ENCODE measurements at places on chromosomes 4 and X.

GRCh38 chr4:139985401-139985800 lies 168.6 kb downstream of the MAML3 start:
- no peak for DNase-seq

GRCh38 chr4:175447016-175447415 lies 365.0 kb downstream of the GPM6A start:
- no peak for DNase-seq

DNA sequence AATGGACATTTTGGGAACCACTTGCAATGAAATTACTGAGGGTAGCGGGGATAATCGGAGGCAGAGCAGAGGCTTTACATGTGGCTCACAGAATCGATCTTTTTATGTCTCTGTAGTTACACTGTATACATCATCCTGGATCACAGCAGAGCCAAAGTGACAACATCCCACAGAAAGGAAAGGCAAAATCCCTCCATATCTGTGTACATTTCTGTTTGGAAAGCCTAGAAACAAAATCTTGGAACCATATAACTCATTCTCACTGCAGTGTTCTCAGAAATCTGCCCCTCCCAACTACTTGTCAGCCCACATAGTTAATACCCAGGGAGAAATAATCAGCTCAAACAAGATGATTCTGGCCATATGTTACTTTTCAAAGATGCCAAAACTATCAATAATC lies 211.6 kb downstream of the DCLK2 start:
- DNase-seq: no peak

GRCh38 chr4:171430495-171430894 lies 382.7 kb upstream of the GALNTL6 start:
- no peak for DNase-seq

DNA sequence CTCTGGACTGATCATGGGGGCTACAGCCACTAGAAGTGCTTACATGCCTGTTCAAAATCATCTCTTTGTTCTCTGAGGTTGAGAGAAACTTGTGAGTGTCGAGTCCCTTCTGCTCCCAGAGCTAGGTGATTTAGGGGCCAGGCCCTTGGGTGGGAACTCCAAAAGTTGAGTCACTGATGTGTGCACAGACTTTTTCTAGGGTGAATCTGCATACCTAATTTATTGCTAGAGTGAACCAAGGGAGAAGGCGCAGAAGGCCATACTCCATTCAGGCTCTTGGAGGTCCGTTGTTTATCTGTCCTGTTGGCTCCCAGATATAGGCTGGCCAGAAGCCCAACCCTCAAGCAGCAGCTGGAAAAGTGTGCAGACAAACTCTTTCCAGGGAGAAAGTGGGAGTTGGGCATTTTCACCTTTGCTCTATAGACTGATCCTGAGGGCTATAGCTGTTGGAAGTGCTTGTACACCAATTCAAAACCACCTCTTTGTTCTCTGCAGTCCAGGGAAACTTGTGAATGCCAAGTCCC lies 80.8 kb upstream of the ARX start:
- DNase-seq: no peak

- no peak for DNase-seq
Measured at GRCh38 chr4:26178854-26179253, 142.0 kb upstream of the RBPJ start.

DNA sequence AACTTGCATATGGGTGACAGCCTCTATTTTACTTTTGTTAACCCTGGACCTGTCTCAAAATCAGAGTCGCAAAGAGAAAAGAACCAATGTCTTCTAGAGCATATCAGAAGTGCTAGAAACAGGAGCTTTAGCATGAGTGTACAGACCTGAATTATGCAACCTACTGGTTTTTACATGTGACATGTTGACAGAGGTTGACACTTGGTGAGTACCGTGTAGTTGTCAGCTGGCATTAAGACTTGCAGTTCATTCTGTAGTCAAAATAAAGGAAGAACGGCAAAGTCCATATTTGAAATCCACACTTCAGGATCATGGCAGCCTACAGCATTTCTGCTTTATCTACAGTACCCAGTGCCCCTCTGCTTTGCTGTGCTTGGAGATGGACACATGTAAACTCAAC lies 291.9 kb upstream of the TENM3 start:
- DNase-seq: no peak

DNA sequence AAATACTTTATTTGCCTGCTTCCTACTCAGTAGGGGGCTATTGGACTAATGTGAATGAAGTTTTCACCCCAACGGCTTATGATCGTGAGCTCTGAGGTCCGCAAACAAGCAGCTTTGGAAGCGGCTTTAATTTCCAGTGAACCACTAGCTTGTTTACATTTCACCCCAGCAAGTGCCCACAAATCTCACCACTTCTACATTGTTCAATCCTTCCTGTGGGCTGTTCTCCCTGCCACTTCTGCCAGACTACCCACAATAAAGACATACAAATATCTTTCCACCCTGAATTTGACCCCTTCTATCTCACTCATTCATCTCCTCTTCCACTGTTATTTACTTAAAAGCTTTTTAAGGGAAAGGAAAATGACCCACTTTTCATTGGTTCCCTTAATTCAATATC lies 98.0 kb downstream of the CDS1 start:
- DNase-seq: no peak

- DNase-seq: no peak
Measured at GRCh38 chr4:74738464-74739143, 55.7 kb downstream of the BTC start.

- no peak for DNase-seq
Measured at GRCh38 chrX:9853307-9853706, 67.1 kb downstream of the SHROOM2 start.

GRCh38 chrX:130173190-130173895 lies 1.6 kb downstream of the RAB33A start:
- no peak for DNase-seq

DNA sequence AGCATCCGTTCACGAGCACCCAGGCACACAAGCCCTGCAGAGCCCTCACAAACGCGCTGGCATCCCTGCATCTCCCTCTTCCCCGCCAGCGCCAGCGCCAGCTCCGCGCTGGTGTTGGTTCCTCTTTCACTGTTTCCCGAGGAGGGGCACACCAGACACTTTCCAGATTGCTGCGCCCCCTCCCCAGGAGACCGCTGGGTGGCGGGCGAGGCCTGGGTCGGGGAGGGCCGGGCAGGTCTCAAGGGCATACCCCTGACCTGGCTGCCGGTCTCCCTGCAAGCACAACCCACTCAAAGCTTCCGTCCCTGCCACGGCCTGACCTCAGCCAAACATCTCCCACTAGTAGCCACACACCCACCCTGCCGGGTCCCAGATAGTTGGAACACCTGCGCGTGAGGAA lies 2.2 kb upstream of the NKX1-1 start:
- DNase-seq: no peak

DNA sequence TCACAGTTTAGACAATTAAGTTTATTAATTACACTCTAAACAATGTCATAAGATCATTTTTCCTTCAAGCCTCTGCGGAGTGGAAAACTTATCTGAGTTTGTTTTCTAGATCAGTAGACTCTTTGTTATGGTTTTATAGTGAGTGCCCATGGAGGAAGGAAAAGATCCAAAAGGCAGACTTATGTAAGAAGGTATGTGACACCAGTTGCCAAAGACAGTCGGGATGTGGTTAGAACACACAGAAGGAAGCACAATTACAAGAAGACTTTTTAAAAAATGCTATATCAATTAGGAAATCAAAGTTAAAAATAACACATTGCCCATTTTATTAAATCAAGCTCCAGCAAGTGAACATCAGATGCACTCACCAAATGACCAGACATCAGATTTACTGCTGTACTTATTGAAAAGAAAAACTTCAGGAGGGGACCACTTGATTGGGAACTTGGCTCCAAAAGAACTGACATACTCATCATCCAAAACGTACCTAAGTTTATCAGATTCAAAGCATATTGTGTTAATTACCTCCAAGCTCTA lies 57.1 kb downstream of the NIPAL1 start:
- DNase-seq: no peak

- no peak for DNase-seq
Measured at GRCh38 chr4:185885075-185885474, 73.1 kb upstream of the SORBS2 start.

DNA sequence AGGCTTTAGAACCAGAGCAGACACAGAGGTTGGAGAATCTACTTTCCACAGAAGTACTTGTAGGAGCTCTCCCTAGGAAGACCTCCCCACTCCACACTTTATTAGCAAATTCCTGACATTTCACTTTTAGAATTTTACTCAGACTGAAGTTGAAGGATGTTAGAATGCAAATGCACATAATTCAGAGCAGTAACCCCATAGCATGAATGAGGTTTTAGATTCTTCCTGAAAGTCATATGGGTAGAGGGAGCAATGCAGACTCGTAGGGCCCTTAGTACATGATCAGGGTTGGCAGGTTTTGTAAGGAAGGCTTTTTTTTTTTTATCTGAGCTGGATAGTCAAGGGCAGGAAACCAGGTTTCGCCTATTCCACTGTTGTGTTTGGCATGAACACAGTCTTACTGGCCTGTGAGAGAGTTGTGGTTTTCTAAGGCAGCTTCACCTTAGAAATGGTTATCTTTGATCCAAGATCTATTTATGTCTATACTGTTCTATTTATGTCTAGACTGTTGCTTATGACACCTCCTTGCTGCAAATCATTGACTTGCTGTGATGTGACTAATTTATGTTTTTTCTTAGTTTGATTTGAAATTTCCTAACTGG lies 48.9 kb downstream of the SPATA18 start:
- DNase-seq: no peak

- DNase-seq: no peak
Measured at GRCh38 chr4:127410644-127411043, 222.1 kb upstream of the INTU start.

GRCh38 chr4:58144721-58145120 lies 1034.5 kb upstream of the IGFBP7 start:
- DNase-seq: no peak

GRCh38 chr4:73589261-73589847 lies 30.9 kb downstream of the RASSF6 start:
- no peak for DNase-seq

- no peak for DNase-seq
Measured at GRCh38 chrX:111585337-111585736, 73.9 kb downstream of the SERTM2 start.

GRCh38 chr4:137626942-137627738 lies 94.8 kb upstream of the PCDH18 start:
- no peak for DNase-seq

- DNase-seq: no peak
Measured at GRCh38 chr4:17109126-17109525, 210.7 kb upstream of the LDB2 start.

- DNase-seq: no peak
Measured at GRCh38 chr4:109462297-109462696, 28.7 kb downstream of the SEC24B start.

GRCh38 chrX:129641941-129642340 lies 12.8 kb downstream of the APLN start:
- DNase-seq: no peak

DNA sequence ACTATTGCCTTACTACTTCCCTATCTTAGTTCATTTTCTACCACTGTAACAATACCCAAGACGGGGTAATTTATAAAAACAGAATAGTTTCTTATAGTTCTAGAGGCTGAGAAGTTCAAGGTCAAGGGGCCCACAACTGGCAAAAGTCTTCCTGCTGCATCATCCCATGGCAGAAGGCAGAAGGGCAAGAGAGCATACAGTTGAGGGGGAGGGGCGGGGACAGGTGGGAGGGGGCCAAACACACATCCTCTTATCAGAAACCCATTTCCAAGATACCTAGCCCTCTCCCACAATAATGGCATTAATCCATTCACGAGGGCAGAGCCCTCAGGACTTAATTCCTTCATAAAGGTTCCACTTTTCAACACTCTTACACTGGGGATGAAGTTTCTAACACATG lies 690.2 kb downstream of the ADGRL3 start:
- no peak for DNase-seq

- no peak for DNase-seq
Measured at GRCh38 chr4:182074810-182075209, 168.4 kb upstream of the TENM3 start.

GRCh38 chr4:8417071-8417614 lies 23.4 kb downstream of the ACOX3 start:
- DNase-seq: no peak

Measured in stimulated activated CD4-positive, alpha-beta T cell treated with anti-CD3 and anti-CD28 coated beads, Interleukin-1b, Interleukin-23, amount 100 ng/mL, for 1 hour (primary cell).